Substantia nigra (tissue), 51 donors: ENCODE measurements at places on chromosomes 11 and 22.

- DNase-seq = no peak
Observed at GRCh38 chr11:8671651-8672062, 10.8 kb downstream of the TRIM66 start.

- DNase-seq = no peak
Observed at GRCh38 chr11:18254781-18255361, 6.4 kb upstream of the SAA2 start.

DNA sequence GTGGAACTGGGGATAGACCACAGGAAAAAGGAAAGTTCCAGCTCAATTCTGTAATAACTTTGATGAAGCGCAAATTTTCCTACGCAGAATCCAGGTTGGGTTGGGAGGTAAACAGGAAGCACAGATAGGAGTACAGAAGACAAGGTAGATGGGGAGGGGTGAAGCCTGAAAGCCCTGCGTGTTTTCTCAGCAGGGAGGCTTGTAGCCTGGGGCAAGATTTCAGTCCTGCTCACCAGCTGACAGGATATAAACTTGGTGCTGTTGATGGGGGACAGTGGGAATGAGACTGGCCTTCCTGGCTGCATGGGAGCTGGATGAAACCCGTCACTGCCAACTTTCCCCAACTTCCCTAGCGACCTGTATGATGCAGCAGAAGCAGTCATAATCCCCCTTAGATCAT is 114.9 kb downstream of the ARHGAP32 start:
- DNase-seq = no peak

DNA sequence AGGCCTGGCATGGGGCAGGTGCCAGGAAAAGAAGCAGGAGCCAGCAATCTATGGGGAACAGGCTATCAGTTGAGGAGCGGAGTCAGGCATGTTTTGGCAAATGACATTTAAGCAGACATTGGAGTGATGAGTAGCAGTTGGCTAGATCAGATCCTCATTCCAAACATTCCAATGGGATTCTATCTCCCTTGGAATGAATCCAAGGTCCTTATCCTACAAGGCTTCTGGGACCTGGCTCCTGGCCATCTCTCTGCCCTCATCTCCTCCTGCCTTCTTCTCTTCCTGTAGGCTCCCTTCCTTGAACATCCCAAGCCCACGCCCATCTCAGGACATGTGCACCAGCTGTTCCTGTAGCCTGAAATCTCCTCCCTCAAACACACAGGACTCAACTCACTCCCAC is 1074.5 kb downstream of the TBC1D22A start:
- no peak for DNase-seq

- DNase-seq = no peak
Observed at GRCh38 chr22:42985531-42985905, 29.4 kb downstream of the PACSIN2 start.

DNA sequence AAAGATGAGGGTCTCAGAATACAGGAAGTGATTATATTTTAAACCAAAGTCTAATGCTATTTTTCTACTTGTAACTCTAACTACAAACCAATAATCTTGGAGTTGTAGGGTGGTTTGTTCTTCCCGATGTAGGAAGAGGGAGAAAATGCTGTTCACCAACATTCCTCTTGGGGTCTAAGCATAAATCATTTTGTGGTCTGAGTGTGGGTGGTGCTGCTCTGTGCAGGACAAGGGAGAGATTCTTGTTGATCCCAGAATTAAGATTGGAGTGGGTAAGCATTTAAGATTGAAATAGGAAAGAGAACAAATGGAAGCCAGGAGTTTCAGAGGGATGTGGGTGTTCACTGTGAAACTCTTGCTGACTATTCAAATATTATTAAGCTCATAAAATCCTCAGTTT is 38.6 kb upstream of the MMP13 start:
- no peak for DNase-seq

DNA sequence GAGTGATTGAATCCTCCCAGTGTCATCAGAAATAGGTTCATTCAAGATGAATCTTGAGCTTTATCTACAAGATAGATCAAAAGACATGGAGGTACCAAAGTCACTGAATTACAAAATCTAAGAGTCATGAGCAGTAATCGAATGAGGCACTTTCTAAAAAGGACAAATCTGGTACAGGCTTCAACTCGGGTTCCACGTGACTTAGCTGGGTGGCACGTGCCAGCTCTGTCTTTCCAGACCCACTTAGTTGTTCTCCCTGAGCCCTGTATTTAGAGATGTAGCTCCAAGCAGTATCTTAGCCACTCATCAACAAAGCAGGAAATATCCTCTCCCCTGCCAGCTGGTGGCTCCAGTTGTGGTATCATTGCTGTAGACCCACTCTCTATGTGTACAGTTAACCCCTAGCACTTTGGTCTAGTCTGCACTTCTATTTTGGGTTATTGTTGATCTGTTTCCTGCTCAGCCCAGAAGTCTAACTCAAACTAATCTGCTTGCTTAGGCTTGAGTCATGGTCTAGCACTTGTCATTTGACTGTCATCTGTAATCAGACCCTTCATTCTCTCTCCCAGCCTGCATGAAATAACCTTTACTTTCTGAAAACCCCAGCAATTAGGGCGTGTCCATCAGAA is 528.7 kb downstream of the ETS1 start:
- no peak for DNase-seq

DNA sequence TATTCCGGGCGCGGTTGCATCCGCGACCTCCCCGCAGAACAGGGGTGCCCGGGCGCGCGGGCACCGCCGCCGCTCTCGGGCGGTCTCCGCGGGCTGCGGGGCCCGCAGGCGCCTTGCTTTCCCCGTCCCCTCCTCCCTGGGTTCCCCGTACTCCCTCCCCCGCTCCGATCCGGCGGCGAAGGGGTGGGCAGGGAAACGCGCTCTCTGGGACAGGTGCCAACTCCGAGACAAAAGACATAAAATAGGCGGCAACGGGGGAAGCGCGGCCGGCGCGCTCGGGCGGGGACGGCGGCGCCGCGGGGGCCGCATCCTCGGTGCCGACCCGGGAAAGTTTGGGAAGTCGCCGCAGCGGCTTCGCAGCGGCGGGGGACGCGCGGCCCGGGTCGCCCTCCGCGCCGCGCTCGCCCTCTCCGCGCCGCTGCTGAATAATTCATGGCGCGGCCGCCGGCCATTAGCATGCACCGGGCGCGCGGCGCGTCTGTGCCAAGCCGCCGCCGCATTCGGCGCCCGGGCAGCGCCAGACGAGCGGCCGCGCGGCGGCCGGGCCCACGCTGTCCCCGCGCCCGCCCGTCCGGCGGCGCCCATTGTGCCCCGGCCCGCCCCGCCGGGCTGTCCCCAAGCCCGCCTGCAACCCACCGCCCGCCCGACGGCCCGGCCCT is 78.7 kb upstream of the PPARA start:
- peak; percentile 85 for DNase-seq
